ENCODE measurements at places on chromosomes 2 and 18.

GRCh38 chr2:163834221-163834620 lies 98.4 kb upstream of the FIGN start:
- no peak for DNase-seq

GRCh38 chr2:177353187-177353478 lies 39.4 kb upstream of the AGPS start:
- DNase-seq: no peak

DNA sequence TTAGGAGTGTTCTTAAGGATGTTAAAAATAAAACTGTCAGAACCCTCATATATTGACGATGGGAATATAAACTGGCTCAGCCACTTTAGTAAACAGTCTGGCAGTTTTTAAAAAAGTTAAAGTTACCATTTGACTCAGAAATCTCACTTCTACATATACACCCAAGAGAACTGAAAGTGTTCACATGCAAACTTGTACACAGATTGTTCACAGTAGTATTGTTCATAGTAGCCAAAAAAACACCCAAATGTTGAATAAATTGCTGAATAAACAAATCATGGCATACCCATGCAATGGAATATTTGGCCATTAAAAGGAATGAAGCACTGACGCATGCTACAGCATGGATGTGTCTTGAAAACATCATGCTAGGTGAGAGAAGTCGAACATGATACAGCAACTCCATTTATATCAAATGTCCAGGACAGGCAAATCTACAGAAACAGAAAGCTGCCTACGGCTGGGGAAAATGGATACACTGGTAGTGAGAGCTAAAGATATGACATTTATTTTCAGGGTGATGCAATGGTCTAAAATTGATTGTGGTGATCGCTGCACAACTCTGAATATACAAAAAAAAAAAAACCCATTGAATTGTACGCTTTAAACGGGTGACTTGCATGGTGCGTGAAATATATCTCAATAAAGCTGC lies 10.1 kb downstream of the RPL31 start:
- no peak for DNase-seq

GRCh38 chr2:138950486-138950885 lies 170.3 kb upstream of the NXPH2 start:
- DNase-seq: no peak
